ENCODE measurements at places on chromosomes 7 and 10.

GRCh38 chr10:91271886-91272285 is 51.4 kb downstream of the PCGF5 start:
- no peak for DNase-seq

DNA sequence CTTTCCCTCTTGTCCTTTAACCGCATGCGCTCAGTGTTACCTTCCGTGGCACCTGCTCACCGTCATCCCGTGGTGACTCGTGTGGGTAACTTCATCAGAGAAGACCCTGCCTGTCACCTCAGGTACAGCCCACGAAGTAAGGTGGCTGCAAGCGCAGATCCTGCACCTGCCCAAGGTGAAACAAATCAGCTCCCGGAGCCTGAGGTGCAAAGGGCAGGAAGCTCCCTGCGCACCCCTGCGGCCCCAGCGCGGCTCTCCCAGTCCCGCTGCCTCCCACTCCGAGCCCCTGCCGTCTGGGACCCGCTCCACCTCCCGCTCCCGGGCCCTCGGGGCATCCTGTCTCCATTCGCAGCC is 110.9 kb upstream of the LANCL2 start:
- peak; percentile 38 for DNase-seq

DNA sequence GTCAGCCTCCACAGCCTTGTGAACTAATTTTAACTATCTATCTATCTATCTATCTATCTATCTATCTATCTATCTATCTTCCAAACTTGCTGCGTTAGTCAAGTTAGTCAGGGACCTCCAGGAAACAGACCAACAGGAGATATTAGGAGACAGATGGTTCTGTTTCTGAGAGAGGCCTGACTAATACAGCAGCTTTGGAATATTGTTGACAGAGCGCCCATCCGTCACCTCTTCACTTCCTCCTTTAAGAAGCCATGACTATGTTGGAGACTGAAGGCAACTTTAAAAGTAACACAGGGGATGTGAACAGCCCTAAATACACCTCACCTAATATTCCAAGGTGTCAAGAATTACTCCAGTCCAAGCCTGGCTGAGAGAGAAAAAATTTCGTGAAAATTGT is 280.9 kb upstream of the IGFBP3 start:
- DNase-seq: no peak

DNA sequence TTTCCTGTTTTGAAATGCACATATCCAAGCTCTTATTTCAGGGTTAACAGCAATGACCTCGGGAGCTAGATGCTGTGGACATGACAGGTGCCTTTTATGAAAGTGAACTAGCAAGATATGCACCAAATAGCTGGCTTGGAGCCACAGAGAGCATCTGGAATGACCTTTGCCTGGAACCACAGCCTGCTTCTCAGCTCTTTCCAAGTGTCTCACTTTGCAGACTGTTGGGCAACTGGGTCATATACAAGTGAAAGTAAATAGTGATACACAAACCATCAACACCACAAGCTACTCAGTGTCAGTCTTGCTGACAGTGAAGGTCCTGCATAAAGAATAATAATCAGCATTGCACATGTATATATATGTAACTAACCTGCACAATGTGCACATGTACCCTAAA is 183.5 kb downstream of the RNF133 start:
- peak; percentile 42 for DNase-seq

GRCh38 chr7:7018290-7018689 is 164.1 kb upstream of the C1GALT1 start:
- no peak for DNase-seq

DNA sequence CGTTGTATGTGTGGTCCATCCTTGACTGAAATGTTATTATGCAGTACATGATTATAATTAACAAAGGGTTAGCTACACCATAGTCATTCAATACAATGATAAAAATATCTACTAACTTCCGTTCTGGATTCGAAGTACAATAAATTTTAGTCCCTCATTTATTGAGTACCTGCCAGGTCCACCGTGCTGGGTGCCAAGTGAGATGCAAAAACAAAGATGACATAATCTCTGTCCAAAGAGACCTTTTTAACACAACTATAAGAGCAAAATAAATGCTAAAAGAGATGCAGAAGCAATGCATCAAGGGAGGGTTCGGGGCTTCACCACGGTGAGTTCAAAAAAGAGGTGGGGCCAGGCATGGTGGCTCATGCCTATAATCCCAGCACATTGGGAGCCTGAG is 33.1 kb downstream of the LAMB1 start:
- no peak for DNase-seq

DNA sequence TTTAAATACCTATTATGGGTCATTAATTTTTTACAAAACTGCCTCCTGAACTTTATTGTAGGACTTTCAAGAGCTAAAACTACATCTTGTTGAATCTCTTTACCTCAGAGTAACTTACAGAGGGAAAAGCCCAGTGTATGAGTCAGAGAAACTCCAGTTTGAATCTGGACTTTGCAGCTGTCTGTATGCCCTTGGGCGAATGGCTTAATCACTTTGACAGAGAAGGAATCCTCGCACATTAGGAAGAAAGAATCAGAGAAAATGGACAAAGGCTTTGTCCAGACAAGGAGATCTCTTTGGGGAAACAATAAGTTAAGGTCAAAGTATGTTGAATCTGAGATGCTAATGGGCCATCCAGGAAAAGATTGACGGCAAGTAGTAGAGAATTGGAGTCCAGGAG is 484.2 kb upstream of the CELF2 start:
- no peak for DNase-seq

DNA sequence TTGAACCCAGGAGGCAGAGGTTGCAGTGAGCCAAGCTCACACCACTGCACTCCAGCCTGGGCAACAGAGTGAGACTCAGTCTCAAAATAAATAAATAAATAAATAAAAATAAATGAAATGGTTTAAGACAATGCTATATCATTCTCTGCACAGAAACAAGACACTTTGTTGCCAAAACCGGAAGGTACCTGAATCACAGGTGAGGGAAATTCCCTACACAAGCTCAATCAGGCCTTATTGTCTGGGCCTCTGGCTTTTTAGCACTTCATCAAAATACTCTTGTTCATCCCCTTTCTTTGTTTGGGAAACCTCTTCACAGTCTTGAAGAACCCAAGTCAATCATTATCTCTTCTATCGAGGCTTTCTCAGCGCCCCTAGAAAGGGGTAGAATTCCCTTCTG is 166.1 kb upstream of the NPSR1 start:
- DNase-seq: no peak

DNA sequence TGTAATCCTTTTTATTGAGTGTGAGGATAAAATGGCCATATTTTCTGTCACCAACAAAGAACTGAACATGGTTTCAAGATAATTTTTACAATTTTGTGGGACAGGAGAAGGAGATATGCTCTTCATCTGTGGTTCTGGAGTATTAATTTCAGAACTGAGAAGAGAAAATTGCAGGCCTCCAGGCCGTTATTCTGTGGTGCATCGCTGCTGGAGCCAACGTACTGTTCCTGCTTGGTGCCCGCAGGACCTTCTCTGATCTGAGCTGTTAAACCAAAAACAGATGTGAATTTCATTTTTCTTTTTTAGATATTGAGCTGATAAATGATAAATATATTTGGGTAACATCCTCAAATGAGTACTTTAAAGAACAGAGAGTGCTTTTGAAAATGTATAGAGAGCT is 63.9 kb downstream of the IKZF1 start:
- no peak for DNase-seq
